ENCODE measurements at places on chromosomes 5 and 9. TPM values are rescaled to one million over a fixed set of nuclear protein-coding genes. Genes with fewer than 3 reads are reported as not detected.

The HSPB3 gene
- not detected for total RNA-seq

The PRR16 gene
- 29.0 TPM for total RNA-seq

The GRM6 gene
- not detected for total RNA-seq

The FRRS1L gene
- total RNA-seq: 0.10 TPM

The HEMGN gene
- not detected for total RNA-seq

The CCL27 gene
- total RNA-seq: not detected

The NDUFAF2 gene
- 45.3 TPM for total RNA-seq
